ENCODE measurements at places on chromosomes 13 and 19.

- no peak for DNase-seq
Observed at GRCh38 chr13:50993934-50994333, 84.3 kb downstream of the RNASEH2B start.

- no peak for DNase-seq
Observed at GRCh38 chr19:33773704-33774624, 22.7 kb upstream of the KCTD15 start.

GRCh38 chr13:21176982-21177284 lies 475 bp downstream of the MRPL57 start:
- no peak for DNase-seq

GRCh38 chr19:38211766-38212165 lies 12.3 kb downstream of the DPF1 start:
- DNase-seq, result no peak

GRCh38 chr13:59488436-59488835 lies 675.3 kb downstream of the DIAPH3 start:
- no peak for DNase-seq

Measured in fibroblast of the conjunctiva (primary cell).